AG08395 (cell line): ENCODE measurements at places on chromosomes 1 and 21.

DNA sequence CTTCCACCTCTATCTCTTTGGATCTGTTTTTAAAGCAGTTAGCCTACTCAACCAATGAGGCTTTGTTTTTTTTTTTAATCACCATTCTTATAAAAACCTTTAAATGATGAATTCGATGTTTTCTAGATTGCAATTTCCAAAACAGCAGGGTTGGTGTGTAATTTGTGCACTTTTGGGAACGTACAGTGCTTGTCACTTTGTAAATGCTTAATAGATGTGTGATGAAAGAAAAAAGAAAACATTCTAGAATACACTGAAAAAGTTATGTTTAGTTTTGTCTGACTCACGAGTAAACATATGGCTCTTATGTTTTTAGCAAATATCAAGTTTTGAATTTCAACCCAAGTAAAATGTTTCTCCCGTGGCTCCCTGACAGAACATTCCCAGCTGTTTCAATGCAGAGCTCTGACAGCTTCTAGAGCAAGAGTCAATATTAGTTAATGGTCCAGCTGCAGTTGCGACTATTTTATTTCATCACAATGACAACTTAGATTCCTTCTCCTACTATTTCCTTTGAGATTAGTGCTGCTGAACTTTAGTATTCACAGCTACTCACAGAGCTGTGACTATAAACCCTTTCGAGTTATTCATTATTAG is 362.5 kb upstream of the ADAMTS5 start:
- DNase-seq, result peak; percentile 3

DNA sequence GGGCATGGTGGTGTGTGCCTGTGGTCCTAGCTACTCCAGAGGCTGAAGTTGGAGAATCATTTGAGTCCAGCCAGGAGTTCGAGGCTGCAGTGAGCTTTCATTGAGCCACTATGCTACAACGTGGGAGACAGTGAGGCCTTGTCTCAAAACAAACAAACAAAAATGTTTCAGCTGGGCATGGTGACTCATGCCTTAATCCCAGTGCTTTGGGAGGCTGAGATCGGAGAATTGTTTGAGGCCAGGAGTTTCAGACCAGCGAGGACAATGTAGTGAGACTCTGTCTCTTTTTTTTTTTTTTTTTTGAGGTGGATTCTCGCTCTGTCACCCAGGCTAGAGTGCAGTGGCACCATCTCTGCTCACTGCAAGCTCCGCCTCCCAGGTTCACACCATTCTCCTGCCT is 5.0 kb upstream of the RPL5 start:
- no peak for DNase-seq

GRCh38 chr1:183807549-183808168 is 2.7 kb downstream of the RGL1 start:
- no peak for DNase-seq

DNA sequence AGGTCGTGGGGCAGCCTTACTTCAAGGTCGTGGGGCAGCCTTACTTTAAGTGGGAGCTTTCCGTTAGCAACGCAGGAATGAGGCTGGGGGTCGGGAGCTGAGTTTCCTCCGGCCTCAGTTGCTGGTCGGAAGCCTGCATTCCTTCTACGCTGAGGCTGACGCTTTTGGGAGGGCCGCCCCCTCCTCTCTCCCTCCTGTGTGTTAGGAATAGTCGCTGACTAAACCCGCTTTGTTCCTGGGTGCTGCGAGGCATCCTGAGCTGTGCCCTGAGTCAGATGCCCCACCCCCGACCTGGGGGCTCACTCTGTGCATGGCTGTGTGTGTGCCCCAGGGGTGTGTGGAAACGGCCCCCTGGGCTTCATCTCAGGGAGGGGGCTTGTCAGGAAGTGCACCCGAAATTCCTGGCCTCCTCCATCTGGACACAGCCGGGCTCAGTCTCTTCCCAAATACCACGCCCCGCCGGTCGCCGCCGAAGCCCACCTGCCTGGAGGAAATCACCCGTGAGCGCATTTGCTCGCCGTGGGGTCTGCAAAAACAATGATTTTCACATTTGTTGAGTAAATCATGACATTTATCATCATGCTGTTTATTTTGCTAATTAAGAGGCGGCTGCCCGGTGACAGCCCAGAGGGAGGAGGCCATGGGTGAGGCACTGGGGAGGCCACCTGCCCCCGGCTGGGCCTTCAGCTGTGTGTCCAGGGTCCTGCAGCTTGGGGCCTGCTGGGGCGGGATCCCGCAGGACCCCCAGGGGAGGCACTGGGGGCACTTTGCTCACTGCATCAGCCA is 121.4 kb downstream of the PRDM16 start:
- no peak for DNase-seq

DNA sequence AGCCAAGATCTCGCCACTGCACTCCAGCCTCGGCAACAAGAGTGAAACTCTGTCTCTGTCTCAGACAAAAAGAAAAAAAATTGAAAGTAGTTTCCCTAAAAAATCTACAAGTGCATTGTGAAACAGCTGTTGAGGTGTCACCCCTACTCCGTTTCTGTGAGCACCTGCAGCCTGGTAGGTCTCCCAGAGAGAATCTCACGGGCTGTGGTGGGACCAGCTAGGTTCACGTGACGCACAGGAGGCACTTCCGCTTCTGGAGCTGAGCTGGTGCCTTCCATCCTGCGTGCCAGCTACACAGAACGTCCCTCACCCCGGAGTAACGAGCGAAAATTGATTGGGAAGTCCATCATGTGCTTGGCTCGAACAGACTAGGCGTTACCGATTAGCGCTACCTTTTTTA is 66.8 kb downstream of the COL24A1 start:
- DNase-seq, result no peak

GRCh38 chr1:18018366-18018765 is 89.2 kb upstream of the IGSF21 start:
- no peak for DNase-seq

DNA sequence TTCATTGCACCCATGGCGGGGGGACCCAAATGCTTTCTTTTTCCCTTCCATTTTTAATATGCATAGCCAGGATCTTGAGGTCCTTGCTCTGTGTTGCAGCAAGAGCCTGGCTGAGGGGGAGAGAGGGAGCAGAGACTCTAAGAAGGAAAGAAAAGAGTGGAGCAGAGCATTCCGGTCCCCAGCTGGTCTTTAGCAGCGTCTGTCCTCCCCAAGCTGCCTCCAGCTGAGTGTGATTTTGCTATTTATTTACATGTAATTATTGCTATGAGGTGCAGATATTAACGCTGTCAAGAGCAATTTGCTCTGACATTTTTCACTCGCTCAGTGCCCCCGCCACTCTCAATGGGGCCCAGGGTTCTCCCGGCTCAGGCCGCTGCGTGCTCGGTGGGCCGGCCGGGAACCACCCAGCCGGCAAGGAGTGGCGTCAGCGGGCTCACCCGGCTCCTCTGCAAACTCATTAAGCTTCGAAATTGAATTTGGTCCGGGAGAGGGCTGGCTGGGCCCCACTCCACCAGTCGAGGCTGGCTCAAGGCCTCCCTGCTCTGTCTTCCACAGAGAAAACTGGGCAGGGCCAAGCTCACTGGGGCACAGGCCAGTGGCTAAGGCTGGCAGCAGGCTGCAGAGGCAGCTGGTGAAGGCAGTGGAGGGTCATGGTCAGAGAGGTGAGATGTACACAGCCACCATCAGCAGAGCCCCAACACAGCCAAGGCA is 93.2 kb downstream of the PAX7 start:
- DNase-seq, result no peak

GRCh38 chr1:111199329-111199728 is 1.1 kb downstream of the DENND2D start:
- no peak for DNase-seq

- DNase-seq, result no peak
Measured at GRCh38 chr1:36091698-36092097, 3.0 kb downstream of the ADPRS start.

DNA sequence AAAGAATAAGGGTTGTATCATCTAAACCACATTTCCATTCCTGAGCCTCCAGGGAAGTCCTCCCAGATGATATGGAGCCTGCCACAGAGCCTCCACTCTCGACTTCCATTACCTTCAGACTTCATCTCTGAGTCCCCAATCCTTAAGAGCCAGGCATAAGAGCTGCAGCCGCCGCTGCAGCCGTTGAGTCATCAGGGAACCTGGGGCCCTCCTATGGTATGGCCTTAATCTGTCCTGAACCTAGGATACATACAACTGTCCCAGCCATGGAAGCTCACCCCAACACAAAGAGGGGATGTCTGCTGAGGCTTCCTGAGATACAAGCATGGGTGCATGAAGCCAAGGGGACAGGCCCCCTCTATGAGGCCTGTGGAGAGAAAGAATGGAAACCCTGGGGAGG is 16.3 kb downstream of the TAL1 start:
- no peak for DNase-seq

- peak; percentile 59 for DNase-seq
Measured at GRCh38 chr1:40438391-40439015, 11.8 kb upstream of the ZFP69B start.

DNA sequence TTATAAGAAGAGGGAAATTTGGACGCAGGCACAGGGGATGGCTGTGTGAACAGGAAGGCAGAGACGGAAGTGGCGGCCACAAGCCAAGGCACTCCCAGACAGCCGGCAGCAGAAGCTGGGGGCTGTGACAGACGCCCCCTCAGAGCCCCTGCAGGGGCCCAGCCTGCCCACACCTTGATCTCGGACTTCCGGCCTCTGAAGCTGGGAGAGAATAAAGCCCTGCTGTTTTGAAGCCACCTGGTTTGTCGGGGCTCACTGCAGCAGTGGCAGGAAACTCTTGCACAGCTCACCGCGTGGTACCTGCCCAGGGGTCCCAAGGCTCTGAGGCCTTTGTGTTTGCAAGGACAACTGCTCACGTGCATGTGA is 13.7 kb downstream of the MEGF6 start:
- DNase-seq, result no peak

DNA sequence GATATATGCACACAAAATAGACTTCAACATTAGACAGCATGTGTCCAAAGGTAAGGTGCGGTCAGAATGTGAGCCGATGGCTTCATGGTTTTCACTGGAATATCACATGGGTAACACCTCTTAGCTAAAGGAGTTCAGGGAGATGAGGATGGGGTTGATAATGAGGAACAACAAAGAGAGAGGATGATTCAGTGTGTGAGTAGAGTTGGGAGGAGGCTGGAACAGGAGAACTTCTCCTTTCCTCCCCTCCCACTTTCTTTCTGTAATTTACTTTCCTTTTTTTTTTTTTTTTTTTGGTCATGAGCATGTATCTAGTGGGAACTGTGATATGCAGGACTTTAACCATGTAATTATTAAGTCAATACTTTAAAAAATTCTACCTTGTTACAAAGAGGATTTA is 99.4 kb downstream of the FASLG start:
- DNase-seq, result no peak

DNA sequence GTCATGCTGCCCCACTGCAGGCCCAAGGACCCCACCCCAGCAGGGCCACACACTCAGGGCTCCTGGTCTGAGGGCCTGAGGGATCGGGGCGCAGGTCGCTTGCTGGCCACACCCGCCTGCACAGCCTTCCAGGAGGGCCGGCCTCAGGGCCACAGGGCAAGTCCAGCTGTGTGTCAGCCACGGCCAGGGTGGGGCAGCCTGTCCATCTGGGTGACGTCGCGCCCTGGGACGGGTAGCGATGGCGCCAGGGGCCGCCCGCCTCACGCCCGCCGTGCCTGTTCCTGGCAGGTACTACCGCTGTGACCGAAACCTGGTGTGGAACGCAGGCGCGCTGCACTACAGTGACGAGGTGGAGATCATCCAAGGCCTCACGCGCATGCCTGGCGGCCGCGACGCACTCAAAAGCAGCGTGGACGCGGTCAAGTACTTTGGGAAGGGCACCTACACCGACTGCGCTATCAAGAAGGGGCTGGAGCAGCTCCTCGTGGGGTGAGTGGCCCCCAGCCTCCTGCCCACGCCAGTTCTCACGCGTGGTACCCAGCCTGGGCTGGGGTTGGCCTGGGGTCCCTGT is 2.5 kb downstream of the COL6A1 start:
- DNase-seq, result peak; percentile 48

DNA sequence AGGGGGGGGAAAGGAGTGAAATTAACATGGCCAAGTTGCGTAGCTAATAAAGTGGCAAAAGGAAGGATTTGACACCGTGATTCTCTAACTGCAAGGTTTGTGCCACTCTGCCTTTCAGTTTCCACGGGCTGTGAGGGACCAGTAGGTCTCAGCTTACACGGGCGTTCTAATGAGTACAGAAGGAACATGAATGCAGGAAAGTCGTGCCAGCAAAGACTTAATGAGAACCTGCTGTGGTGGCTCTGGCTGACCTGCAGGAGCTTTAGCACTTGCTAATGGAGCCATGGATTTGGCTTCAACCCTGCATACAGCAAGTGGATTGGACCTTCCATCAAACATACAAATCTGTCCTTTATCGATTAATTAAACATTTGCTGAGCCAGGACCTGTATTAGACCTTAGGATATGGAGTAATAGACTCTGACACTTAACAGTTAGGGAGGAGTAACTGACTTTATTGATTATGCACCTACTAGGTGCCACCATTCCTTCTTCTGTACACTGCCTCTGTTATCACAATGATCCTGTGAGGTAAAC is 15.1 kb upstream of the PITHD1 start:
- no peak for DNase-seq

- no peak for DNase-seq
Measured at GRCh38 chr1:69661686-69662085, 94.0 kb downstream of the LRRC7 start.

DNA sequence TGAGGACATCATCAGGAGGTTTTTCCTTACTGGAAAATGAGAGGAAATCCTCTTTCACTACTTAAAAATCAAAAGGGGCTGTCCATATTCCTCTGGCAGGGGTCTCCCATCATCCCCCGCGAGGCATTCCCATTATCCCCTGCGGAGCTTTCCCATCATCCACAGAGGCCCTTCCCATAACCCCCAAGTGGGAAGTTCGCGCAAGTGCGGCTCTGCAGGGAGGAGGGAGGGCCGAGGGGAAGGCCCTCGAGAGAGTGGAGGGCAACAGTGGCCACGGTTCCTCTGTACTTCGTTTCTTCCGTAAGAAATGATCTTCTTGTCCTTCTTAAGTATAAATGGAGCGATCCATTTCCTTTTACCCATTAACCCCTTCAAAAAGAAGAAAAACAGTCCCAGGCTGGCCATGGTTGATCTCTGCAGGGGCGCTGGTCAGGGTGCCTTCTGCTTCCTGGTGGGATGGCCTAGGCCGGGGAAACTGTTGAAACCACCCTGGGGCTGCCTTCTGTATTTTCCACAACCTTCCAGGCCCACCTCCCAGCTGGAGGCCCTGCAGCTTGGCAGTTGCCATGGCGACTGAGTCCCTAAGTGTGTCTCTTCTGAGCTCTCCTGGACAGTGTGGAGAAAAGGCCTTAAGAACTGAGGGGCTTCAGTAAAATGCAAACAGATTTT is 3.6 kb upstream of the RSPH1 start:
- no peak for DNase-seq

DNA sequence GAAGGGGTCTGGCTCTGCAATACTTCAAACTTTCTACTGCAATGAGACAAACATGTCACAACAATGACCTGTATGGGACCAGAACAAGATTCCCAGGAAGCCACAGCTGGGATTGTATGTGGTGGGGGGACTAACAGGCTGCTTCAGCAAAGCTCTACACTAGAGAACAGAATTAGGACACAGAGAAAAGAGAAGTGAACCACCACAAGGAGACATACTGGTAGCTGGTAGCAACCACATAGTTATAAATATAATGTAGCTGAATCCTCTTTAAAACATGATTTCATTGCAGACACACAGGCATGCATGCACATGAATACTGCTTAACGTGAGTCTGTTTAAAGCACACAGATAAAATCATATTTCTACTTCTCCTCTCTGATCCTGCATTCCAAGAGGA is 3.5 kb upstream of the ILDR2 start:
- no peak for DNase-seq

GRCh38 chr1:173395762-173396161 is 81.4 kb upstream of the PRDX6 start:
- DNase-seq, result no peak
